Omental fat pad (tissue), 4 donors: ENCODE measurements at places on chromosomes 7 and 10. TPM values are rescaled to one million over a fixed set of nuclear protein-coding genes. Genes with fewer than 3 reads are reported as not detected.

The ODAD2 gene
- total RNA-seq, result 0.31 TPM

The HGF gene
- total RNA-seq, result 16.6 TPM

- DNase-seq, result no peak
These were observed 535.4 kb downstream of the ANKRD7 start for GRCh38 chr7:118759921-118760320.

- DNase-seq, result no peak
These were observed 23.0 kb downstream of the SFR1 start for GRCh38 chr10:104144931-104145330.

DNA sequence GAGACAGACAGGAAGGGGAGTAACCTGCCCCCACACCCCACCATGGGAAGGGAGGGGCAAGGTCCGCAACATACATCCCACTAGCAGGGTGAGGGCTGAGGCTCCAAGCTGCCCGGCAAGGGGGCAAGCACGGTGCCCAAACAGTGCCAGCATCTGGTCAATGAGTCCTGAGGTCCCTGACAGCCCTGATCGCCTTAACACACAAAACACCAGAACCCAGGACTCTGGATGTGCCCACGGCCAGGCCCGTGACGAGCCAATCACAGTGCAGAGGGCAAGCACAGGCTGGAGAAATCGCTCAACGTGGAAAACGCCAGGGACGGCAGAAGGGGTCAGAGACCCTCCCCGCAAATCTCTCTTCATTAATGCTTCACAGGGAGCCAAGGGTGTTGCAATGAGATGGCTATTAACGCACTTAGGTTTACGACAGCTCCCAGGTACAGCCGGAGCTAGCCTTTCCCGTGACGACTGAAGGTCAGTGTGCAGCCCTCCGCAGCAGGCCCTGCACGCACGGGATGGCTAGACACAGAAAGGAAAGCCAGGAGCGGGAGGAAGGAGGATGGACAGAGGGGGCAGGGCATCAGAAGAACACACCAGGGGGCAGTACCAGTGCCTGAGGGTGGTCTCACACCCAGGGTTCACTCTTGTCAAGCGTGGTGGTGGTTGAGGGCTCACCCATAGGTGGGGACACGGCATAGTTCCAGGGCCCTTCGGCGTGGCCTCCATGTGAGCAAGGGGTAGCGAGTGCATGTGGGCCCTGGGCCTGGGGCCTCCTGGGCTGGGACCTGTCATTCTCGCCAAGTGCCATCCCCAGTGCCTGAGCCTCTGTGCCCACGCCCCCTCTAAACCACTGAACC lies 220.5 kb downstream of the MAD1L1 start:
- no peak for DNase-seq

The IFIT5 gene
- total RNA-seq, result 15.3 TPM

DNA sequence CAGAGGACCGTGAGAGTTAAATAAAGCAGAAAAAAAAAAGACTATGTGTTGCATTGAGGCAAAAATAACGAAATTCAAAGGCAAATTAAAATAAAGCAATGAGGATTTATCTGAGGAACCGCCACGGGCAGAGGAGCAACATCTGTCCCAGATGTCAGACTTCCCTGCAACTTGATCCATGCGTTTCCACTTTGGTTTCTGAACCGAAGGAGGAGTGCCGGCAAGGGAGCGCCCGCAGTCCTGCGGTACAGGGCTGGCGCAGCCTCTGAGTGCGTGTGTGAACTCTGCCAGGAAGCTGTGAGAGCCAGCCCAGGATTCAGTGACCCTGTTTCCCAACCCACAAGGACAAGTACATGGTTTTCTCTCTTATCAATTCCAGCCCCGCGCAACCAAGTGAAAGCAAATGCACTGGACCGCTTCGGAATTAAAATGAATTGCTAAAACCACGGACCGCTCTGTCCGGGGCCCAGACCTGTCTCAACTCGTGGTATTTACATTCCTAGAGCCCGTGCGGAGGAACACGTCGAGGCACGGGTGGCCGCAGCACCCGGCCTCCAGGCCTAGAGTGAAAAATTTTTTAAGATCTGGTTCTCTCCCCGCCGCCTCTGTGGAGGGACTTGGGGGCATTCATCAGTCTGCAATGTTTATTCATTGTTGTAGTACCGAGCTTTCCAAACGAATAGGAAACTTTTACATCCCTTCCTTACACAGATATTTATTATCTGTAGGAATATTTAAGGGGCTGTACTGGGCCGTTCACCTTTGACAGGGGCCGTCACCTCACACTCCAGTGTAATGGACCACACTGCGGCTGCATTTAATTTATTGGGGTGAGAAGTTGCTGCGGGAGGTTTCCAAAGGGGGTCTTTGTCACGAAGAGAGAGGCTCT lies 291.5 kb upstream of the NFE2L3 start:
- DNase-seq, result no peak

DNA sequence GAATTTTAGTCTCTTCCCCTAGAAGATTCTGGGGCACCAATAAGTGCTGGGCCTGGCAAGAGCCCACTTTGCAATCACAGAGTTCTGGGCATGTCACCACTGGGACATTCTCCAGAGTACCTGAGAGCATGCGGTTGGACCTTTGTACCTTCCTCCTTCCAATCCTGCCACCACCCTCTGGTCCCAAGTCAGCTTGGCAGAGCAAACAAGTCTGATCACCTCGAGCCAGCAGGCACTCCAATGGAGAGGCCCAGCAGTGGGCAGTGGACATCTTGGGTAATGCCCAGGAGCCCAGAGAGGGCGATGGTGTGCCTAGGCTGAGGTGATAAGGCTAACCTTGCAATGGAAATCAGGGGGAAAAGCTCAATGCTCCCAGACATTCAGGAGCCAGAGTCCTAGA lies 43.4 kb downstream of the SH3PXD2A start:
- DNase-seq, result no peak

The ANK3 gene
- total RNA-seq, result 15.7 TPM

DNA sequence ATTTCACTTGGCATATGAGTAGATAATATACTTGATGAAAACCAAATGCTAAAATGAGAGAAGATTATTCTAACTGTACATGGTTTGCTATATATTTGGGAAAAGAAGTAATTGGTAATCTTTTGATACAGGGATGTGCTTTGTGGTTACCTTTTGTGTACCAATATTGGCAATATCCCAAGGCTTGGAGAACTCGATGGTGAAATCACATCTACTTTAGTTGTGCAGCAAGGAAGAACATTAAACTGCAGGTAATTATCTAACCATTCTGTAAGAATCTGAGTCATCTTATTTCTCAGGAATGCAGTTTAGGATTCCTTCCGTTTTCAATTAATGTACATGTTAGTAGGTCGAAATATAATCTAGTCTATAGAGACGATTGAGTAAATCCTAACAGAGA lies 64.1 kb downstream of the SRI start:
- DNase-seq, result no peak

GRCh38 chr7:85733169-85733915 lies 546.5 kb upstream of the SEMA3D start:
- DNase-seq, result no peak

The ZNF487 gene
- total RNA-seq, result 7.3 TPM

The C10orf105 gene
- 0.16 TPM for total RNA-seq

- no peak for DNase-seq
These were observed 636.1 kb downstream of the SDK1 start for GRCh38 chr7:3937146-3937545.

- no peak for DNase-seq
These were observed 128.2 kb downstream of the UBE2H start for GRCh38 chr7:129824291-129825208.

- no peak for DNase-seq
These were observed 109.6 kb upstream of the FAM20C start for GRCh38 chr7:82757-83155.

DNA sequence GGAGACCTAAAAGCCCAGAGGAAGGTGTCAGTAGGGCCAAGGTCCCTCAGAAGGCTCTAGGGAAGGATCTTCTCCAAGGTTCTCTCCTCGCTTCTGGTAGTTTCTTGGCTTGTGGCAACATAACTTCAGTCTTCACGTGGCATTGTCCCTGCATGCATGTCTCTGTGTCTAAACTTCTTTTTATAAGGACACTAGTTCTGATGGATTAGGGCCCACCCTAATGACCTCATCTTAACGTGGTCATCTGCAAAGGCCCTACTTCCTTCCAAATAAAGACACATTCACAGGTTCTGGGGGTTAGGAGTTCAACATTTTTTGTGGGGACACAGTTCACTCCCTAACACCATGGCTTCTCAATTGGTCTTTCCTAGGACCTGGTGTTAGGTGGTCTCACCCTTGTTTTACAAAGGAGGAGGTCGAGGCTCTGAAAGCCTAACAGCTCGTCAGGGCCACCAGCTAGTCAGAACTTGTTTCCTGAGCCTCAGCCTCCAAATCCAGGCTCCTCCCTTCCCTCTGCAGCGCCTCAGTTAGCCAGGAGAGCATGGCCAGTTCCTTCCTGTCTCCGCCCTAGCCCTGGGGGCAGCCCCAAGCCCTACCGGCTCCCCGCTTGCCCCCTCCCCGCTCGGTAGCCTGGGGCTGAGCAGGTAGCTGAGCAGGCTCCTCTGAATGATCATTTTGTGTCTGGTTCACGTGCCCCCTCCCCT lies 109.7 kb upstream of the PPIF start:
- DNase-seq, result no peak

The TMEM130 gene
- 0.24 TPM for total RNA-seq

The FKBP6 gene
- total RNA-seq, result not detected

The NYAP1 gene
- 3.6 TPM for total RNA-seq

GRCh38 chr7:79936281-79936983 lies 198.2 kb upstream of the GNAI1 start:
- no peak for DNase-seq

GRCh38 chr10:60237977-60238758 lies 151.5 kb downstream of the ANK3 start:
- DNase-seq, result no peak

GRCh38 chr10:97356318-97356914 lies 21.9 kb upstream of the FRAT2 start:
- DNase-seq, result no peak
